ENCODE measurements at places on chromosomes 7 and 10.

GRCh38 chr10:105756386-105756785 is 1115.3 kb downstream of the SORCS3 start:
- DNase-seq = no peak

- DNase-seq = no peak
These were observed 267.8 kb downstream of the PARD3 start for GRCh38 chr10:34547291-34547690.

DNA sequence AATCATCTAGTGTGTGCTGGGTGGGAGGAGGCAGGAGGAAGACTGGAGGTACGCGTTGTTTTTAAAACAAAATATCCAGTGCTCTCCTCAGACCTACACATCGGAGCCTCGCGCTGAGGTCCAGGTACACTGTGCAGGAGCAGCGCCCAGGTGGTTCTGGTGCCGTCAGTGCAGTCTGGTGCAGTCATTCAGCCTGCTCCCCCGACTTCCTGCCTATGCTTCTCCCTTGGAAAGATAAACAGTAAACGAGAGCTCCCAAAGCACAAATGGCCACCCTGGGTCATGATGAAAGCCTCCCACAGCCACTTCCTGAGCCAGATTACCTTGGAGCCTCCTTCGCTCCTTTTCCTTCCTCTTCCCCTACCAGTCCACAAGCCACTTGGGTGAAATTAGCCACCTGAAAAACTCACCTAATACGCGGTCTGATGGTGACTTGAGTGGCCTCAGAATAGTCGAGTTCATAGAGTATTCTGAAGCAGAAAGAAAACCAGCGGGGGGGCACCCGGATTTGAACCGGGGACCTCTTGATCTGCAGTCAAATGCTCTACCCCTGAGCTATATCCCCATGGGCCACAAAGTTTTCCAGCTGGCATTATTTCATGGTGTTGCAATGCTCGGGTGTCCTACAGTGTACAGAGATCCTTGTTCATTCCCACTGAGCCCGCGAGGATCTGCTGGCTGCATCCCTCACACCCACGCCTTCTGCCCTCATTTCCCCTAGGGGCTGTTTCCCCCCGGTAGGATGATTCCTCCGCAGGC is 82.5 kb downstream of the ZNF467 start:
- DNase-seq = peak; percentile 39

DNA sequence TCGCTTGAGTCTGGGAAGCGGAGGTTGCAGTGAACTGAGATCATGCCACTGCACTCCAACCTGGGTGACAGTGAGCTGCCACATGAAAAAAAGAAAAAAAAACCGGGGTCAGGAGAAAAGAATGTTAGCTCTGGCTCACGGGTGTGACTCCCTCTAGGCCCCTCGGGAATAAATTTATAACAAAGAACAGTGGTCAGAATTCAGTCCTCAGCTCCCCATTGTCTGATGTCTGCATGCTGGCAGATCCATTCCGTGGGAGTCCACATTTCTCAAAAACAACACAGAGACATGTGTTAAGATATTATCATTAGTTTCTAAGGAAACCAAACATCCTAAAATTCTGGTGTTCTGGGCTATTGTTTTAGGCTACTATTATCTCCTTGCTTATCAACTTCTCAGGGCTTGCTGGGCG is 90.6 kb downstream of the MARCHF5 start:
- no peak for DNase-seq
